ENCODE measurements at places on chromosomes 6 and 20. TPM values are rescaled to one million over a fixed set of nuclear protein-coding genes. Genes with fewer than 3 reads are reported as not detected.

The PNPLA1 gene
- not detected for total RNA-seq

The PRPF6 gene
- 61.9 TPM for total RNA-seq

The DYNLT2 gene
- 0.72 TPM for total RNA-seq

The TSPO2 gene
- not detected for total RNA-seq

The UBE2C gene
- total RNA-seq = 1.3 TPM

The RAB32 gene
- 123 TPM for total RNA-seq

The ME1 gene
- 31.1 TPM for total RNA-seq

The RPL7L1 gene
- total RNA-seq = 177 TPM

The OXT gene
- not detected for total RNA-seq

The ABHD12 gene
- 21.9 TPM for total RNA-seq

The NNAT gene
- not detected for total RNA-seq

The AIF1 gene
- total RNA-seq = not detected

The MYH7B gene
- not detected for total RNA-seq

The TRIM15 gene
- not detected for total RNA-seq

The VSX1 gene
- not detected for total RNA-seq

The GSTA2 gene
- total RNA-seq = not detected

Measured in tracheal epithelial cell (primary cell).